ENCODE measurements at places on chromosomes 4 and X.

DNA sequence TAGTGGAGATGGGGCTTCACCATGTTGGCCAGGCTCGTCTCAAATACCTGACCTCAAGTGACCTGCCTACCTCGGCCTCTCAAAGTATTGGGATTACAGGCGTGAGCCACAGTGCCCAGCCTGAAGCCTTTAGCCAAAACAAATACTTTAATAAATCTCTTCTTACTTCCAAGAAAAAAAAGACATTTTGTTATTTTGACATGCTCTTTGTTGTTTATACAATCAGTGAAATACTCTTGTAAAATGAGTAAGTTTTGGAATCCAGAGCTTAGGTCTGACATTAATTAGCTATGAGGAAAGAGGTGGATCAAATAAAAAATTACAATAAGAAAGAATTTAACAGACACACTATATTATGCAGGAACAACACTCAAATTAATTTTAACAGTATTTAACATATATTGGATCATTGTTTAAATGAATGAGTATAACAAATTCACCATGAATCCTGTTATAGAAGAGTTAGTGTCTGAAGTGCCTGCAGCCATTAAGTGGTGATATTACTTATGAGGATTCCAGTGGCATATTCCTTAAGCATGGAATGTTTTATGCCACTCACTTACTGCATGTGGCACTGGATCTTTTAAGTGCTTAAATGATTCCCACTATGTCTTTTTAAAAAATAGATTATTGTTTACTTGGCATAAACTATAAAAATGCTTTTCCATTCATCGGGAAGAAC lies 260.1 kb upstream of the GIMD1 start:
- ATAC-seq, result no peak

DNA sequence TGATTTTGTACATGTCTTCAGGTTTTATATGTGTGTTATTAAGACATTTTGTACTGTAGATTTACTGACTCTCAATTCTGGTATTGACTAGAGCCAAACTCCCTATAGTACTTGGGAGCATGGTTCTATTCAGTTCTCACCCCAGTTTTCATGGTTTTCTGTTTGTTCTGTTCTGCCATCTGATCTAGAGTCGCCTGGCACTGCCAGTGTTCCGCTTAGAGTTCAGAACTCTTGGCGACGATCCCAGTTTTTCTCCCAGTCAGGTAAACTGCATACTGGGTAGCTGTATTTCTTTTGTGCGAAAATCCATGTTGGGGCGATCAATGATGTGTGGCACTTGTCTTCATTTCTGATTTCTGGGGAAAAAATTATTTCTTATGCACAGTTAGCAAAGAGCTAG lies 78.0 kb downstream of the PHOX2B start:
- no peak for ATAC-seq

DNA sequence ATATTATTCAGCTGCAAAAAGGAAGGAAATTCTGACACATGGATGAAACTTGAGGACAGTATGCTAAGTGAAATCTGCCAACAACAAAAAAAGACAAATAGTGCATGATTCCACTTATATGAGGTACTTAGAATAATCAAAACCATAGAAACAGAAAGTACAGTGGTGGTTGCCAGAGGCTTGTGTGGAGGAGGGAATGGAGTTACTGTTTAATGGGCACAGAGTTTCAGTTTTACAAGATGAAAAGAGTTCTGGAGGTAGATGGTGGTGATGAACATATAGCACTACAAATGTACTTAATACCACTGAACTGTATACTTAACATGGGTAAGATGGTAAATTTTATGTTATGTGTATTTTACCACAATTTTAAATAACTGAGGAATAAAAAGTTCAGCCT lies 212.0 kb upstream of the KLF3 start:
- ATAC-seq, result no peak

DNA sequence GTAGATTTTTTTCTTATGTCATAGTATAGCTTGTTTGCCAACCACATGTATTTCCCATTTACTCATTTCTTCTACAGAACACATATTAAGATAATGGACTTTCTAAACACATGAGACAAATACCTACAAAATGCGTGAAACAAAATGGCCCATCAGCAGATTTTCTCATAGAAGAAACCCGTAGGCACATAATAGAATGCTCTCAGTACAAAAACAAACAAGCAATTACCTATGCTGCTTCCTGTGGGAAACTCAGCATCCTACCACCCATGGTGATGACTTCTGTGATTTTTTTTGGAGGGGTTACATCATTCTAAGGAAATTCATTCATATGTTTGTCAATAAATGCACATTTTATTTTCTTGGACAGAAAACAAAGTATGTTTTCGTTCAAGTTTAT lies 343.6 kb downstream of the SPRY1 start:
- no peak for ATAC-seq

DNA sequence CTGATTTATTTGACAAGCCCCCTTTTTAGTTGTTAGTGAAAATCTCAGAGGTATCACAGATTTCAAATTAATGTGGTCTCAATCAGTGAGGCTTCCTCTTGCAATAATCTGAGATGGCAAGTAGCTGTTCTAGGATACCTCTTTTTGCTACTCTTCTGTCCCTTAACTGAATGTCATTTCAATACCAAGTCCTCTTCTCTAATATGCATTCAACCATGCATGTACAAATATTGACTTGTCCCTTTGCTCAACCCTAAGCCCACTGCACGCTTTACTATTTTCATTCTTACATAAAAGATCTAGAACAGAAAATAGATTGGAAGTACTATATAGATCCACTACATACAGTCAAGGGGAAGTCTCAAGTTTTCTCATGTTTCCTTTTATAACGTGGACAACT lies 164.2 kb downstream of the CBR4 start:
- ATAC-seq, result no peak

- ATAC-seq, result no peak
Observed at GRCh38 chr4:130808492-130808891, 1712.5 kb downstream of the C4orf33 start.

- no peak for ATAC-seq
Observed at GRCh38 chr4:83910693-83911092, 374.8 kb downstream of the GPAT3 start.

GRCh38 chr4:22850055-22850454 lies 157.3 kb downstream of the GBA3 start:
- no peak for ATAC-seq

- no peak for ATAC-seq
Observed at GRCh38 chr4:186030399-186030775, 38.6 kb upstream of the TLR3 start.

- ATAC-seq, result no peak
Observed at GRCh38 chrX:150765782-150766350, 72.7 kb downstream of the MTMR1 start.

GRCh38 chr4:101086801-101087586 lies 260.3 kb downstream of the PPP3CA start:
- ATAC-seq, result no peak

DNA sequence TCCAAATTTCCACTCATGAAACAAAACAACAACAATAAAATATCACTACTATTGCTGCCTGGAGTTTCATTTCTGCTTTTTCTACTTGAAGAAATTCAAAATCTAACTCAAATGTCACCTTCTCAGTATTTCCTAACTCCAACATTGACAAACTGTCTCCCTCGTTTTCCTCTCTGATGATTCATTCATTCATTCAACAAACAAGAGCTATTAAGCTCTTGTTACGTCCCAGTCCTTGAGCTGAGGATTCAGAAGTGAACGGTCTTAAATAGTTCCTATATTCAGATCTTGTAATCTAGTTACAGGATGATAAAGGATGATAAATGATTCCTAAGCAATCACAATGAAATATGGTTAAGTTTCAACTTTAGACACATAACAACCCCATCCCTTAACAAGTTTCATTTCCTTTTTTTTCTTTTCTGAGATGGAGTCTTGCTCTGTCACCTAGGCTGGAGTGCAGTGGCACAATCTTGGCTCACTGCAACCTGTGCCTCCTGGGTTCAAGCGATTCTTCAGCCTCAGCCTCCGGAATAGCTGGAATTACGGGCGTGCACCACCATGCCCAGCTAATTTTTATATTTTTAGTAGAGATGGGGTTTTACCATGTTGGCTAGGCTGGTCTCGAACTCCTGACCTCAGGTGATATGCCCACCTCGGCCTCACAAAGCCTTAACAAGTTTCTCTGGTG lies 1.7 kb downstream of the SLC9B2 start:
- no peak for ATAC-seq
